Calu3 (cell line): ENCODE measurements at places on chromosomes 12 and 14.

DNA sequence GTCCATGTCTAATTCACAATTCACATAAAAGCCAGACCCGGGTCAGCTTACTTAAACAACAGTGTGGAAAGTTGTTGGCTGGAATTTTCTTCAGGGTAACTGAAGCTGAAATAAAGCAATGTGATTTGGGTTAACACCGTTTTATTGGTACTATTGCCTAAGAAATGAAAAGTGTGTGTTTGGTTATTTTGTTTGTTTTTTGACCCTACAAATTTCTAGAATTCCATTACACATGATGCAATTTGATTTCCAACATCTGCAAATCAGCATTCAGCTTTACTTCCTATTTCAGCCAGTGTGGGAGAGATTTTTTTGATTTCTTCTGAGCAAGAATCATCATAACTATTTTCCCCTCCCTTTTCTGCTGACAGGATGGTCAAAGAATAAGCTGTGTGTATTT is 45.7 kb upstream of the CLMN start:
- no peak for DNase-seq

DNA sequence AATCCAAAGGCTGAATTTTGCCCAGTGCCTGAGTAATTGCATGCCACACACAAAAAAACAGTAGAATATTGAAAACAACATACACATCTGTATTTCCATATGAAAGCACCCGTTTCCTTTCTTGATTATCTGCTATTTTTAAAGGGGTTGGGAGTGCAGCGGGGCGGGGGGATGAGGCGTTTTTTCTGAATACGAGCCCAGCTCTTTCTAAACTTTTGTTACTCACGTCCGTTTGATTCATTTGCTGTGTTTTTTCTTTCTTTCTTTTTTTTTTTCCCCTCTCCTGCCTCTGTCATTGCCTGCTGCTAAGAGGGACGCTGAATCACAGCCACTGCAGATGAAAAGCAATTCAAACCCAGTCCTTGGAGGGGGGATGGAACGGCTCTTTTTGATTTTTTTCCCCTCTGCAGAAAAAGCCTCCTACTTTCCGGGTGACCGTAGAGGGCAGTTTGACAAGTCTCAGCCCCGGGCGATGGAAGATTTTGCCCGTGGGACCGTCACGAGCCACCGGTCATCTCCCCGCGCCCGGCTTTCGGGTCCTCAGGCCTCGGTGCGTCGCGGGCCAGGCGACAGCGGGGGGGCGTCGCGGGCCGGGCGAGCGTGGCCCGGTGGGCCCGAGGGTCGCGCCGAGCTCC is 572 bp upstream of the RASSF8 start:
- DNase-seq: no peak

DNA sequence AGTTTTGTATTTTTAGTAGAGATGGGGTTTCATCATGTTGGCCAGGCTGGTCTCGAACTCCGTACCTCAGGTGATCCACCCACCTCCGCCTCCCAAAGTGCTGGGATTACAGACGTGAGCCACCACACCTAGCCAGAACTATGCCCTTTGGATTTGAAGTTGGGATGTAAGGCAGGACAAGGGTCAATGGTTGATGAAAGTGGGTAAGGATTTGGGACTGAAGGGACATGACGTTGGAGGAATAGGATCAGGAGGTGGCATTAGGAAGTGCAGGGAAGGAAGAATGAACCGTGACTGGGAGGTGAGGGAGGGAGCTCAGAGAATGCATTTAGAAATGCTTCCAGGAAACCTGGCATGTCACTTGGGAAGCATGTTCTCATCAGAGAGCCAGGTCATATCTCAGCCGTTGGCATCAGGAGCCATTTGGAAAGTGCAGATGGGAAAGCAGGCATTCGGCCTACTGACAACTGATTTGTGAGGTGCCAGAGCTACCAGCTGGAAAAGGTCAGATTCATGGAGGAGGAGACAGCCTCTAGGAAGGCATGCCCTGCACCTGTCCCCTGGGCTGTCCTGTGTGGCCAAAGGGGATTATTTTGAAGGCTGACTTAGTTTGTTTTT is 2.2 kb downstream of the CRADD start:
- no peak for DNase-seq

- DNase-seq: no peak
Observed at GRCh38 chr14:99534863-99535262, 53.7 kb downstream of the CCNK start.

GRCh38 chr14:77618381-77618970 is 2.0 kb upstream of the SPTLC2 start:
- DNase-seq: no peak

DNA sequence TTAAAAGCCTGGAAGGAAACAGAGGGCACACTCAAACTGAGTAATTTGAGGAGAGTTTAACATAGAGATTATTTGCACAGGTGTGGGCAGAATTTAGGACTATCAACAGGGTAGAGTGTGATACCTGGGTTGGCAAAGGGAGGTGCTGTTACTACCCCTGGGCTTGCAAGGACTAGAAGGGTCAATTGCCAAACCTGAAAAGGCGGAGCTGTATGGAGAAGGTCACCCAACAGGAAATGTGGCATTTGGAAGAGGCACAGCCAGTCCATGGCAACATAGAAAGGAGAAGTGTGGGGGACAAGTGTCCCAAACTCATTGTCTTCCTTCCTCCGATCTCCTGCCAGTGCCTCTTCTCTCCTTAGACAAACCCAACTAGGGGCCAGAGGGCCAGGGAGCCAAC is 21.6 kb upstream of the MED13L start:
- no peak for DNase-seq

DNA sequence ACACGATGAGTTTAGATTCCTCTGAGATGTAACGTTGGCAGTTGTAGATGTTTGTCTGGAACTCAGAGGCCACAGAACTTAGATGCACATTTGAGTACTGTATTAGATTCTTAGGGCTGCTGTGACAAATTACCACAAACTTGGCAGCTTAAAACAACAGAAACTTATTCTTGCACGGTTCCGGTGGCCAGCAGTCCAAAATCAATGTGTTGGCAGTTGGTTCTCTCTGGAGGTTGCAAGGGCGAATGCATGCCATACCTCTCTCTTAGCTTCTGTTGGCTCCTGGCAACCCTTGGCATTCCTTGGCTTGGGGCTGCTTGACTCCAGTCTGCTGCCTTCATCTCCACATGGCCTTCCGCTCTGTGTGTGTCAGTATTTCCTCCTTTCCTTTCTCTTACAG is 118.9 kb downstream of the C12orf75 start:
- DNase-seq: no peak

DNA sequence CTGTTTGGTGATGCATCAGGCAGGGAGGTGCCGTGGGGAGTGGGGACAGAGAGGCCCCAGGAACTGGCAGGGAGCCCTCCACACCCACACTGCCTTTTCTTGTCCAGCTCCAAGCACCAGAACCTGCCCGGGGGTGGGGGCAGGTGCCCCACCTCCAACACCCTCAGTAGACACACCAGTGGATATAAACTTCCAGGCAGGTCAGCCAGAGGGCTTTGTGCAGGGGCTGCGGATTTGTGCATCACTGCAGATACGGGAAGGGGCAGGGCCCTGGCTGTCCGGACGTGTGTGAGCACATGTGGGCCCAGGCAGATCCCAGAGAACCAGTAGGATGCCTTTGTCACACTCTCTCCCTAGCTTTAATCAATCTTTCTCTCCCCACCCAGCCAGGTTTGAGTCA is 1.3 kb upstream of the TGM1 start:
- no peak for DNase-seq

GRCh38 chr14:88470542-88471440 is 84.0 kb downstream of the PTPN21 start:
- DNase-seq: no peak

DNA sequence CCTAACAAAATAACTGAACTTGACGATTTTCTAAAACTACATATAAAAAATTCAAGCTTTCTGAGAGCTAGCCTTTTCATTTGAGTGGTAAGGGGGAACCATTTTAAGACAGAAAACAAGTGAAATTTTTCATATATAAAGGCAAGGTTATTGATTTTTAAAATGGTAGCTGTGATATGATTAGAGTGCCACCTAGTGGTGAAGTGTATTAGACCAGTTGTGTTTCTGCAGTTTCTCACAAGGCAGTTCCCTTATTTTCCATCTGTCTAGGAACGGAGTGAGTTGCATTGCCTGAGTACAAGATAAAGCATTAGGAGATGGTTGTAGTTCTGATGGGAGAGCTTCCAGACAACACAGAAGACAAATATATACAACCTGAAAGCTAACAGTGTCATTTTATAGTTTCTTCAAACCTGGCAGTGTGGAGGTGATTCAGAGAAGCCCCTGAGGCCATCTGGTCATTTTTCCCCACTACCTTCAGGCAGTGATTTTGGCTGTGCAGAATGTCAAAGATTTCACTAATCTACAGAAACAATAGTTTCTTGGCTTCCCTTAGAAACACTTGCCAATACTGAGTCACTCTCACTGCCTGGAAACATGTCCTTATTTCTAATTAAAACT is 180.8 kb downstream of the C12orf50 start:
- peak; percentile 53 for DNase-seq

- no peak for DNase-seq
Observed at GRCh38 chr12:93002293-93003054, 73.4 kb upstream of the EEA1 start.

DNA sequence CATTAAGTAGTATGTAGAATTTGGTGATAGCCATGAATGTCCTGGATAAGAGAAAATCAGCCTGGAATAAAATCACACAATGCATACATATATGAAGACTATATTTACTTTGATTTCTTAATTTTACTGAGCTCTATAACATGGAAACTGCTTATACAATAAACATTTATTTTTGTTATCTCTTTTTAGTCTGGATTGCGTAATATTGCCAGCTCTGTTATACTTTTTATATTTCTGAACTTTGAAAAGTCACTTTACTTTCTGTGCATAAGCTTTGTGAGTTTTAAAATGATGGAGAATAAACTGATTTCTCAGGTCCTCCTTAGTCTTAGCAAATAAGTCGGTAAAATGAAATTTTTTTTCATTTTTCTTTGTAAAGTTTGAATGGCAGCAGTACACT is 19.2 kb upstream of the ABCD2 start:
- DNase-seq: no peak

- no peak for DNase-seq
Observed at GRCh38 chr12:50043854-50044253, 13.5 kb upstream of the ASIC1 start.

DNA sequence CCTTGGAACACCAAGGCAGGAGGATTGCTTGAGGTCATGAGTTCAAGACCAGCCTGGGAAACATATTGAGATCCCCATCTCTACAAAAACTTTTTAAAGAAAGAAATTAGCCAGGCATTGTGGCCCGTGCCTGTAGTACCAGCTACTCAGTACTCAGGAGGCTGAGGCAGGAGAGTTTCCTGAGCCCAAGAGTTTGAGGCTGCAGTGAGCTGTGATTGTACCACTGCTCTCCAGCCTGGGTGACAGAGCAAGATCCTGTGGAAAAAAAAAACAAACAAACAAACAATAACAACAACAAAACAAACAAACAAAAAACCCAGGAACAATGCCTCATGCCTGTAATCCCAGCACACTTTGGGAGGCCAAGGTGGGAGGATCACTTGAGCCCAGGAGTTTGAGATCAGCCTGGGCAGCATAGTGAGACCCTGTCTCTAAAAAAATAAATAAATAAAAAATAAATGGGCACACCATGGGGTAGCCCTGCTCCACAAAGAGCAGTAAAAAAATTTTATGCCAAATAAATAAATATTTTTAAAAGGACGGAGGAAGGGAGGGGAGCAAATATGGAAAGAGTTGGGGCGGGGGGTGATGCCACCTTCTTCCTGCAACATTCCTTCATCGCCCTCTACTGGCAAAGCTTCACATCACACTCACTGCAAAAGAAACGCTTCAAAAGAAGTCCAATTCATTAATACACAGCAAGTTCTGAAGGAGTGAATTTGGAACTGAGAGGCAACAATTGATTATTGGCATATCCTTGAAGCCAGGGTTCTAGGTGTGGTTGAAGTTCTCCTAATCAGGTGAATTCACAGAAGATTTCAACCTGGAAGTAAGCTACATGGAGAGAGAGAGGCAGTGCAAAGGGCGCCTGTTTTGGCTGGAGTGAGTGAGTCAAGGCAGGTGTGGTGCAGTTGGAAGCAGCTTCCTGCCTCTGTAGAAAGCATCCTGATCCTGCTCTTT is 8.8 kb upstream of the GNPTAB start:
- peak; percentile 74 for DNase-seq

DNA sequence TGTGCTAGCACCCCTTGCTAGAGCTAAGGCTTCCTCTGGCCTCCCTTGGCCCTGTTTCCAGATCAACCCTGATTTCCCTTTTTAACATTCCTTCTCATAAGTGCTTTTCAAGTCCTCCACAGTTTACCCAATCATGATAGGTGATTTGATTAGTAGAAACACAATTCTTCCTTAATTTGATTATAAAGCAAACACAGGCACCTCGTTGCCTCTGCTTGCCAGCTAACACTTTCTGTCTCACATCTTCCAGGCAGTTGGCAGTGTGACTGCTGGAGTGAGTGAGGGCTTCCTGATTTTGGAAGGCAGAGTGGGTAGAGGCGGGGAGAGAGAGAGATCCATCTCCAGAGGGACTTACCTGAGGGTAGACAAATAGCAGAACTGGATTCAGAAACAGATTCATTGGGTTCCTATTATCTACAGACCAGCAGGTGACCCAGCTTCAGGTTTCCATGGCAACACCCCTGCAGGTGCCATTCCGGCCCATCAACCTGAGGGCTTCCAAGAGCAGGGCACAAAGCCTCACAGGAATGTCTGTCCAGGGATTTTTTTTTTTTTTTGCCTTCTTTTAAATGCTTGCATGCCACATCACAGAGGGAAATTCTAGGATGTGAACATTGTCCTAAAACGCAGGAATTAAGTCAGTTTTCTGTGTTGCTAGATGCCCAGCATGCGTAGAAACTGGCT is 77.7 kb downstream of the PLXNC1 start:
- DNase-seq: no peak

- peak; percentile 11 for DNase-seq
Observed at GRCh38 chr12:28191051-28192048, 1.1 kb downstream of the CCDC91 start.

DNA sequence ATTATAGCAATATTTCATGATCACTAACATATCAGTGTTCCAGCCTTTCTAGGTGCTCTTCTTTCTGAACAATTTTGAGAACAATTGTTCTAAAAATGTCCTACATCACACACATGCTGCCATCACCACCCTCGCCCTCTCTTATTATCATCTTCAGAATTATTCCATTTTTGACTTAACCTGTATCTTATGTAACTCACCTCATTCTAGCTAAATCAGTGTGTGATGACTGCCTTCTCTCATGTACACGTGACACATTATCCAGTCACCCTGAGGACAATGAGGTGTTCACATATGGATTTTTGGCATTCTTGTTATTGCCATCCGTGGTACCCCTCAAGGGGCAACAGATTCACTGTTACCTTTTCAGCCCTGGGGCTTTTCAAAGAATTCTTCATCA is 87.3 kb downstream of the RFX4 start:
- no peak for DNase-seq

GRCh38 chr14:55303691-55304145 is 32.5 kb downstream of the FBXO34 start:
- no peak for DNase-seq

- no peak for DNase-seq
Observed at GRCh38 chr12:49882851-49883464, 20.7 kb downstream of the FAIM2 start.

- DNase-seq: peak; percentile 60
Observed at GRCh38 chr12:110269622-110270124, 11.4 kb upstream of the ATP2A2 start.

GRCh38 chr12:124956571-124956970 is 32.4 kb downstream of the DHX37 start:
- no peak for DNase-seq

GRCh38 chr14:98156411-98156810 is 1115.6 kb downstream of the BCL11B start:
- no peak for DNase-seq

GRCh38 chr14:24921903-24922302 is 128.0 kb downstream of the STXBP6 start:
- DNase-seq: no peak
